GM04504 (cell line): ENCODE measurements at places on chromosomes 12 and 14.
A peak's percentile ranks its signal among the peaks of the same experiment; 100 is the strongest.

DNA sequence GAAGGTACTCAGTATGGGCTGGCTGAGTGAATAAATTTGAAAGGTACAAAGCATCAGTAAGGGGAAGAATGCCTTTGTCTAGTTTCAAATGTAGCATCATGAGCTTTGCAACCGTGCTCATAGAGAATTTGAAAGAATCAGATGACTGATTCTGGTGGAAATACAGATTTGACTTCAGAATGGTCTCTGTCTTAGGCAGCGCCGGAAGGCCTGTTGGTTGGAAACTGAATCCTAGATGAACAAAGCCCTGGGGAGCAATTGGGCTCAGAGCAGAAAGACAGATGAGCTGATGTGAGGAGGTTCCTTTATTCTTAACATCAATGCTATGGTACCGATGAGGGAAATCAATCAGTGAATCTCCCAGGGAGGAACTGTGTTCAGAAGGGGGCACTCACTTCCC lies 137.3 kb downstream of the SNAPC1 start:
- DNase-seq, result no peak

DNA sequence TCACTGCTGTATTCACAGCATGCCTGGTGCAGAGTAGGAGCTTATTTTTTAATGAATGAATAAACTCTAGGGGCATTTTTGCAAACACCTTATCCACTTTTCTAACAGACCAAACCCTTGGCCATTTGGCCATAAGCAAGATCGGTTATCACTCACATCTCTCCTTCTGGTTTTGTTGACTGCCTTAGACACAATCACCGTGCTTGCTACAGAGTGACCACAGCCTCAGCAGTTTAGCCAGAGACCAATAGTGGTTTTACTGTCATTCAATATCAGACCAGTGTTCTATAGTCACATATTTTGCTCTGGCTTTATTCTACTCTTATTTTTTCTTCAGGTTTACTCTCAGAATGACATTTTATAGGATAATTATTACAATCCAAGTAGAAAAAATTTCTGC lies 2.2 kb downstream of the KLRB1 start:
- no peak for DNase-seq

- no peak for DNase-seq
Measured at GRCh38 chr12:11568762-11569478, 80.6 kb upstream of the ETV6 start.

DNA sequence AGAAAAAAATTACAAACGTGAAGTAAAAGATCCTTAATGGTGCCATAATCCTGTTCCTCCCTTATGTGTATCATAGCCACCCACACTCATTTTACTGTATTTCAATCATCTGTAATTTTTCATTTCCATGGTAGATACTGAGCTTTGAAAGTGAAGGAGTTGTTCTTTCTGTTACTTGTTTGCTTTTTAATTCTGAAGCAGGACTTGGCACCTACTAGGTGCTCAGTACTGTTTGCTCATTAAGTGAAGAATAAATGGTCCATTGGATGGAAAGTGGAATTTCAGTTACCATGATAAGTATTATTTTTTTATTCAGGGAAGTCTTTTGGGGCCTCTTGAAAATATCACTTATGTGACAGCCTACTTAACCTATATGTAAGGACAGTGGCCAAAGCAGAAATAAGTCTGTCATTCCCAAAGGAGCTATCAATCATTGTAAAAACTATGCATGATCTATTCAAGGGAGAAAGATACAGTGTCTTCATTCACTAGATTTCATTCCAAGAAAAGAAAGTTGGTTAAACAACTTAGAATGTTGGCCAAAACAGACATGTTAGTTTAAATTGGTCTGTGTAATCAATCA lies 1244.4 kb upstream of the SEL1L start:
- DNase-seq, result no peak

DNA sequence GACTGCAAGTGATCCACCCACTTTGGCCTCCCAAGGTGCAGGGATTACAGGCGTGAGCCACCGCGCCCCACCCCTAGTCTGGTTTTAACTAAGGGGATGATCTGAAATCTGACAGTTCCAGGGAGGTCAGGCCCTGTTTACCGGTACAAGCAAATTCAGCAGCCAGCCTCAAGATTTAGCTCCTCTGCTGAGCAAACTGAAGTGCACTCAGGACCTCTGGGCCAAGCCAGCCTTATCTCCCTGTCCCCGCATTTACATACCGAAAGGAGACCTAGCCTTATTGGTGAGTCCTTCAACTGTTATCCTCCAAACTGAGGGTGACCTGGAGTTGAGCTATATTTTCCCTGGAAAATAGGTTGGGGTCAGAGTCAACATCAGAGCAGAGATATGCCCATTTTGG lies 835 bp upstream of the ABHD4 start:
- no peak for DNase-seq

GRCh38 chr12:1870086-1870485 lies 48.4 kb downstream of the CACNA2D4 start:
- DNase-seq, result no peak

GRCh38 chr12:7959701-7960121 lies 23.7 kb upstream of the SLC2A3 start:
- no peak for DNase-seq

GRCh38 chr12:66062290-66062625 lies 68.3 kb downstream of the LLPH start:
- no peak for DNase-seq

- DNase-seq, result no peak
Measured at GRCh38 chr12:74538491-74539258, 1.0 kb downstream of the ATXN7L3B start.

- no peak for DNase-seq
Measured at GRCh38 chr12:27162229-27162537, 79.8 kb upstream of the C12orf71 start.

DNA sequence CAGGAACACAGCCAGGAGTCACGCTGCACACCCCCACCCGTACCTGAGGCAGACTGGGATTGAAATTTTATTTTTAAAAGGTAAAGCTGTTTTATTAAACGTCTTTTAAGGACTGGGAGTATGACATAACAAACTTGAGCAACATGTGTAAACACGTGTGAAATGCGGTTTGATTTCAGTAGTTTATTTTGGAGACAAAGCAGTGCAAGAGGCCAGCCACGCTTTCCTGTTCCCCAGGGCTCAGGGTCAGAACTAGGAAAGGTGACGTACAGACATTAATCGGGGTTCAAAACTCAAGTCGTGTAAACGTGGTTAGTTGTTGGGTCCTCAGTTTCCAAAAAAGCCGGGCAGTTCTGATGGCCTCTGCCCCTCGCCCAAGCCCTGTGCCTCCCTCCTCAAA lies 16.7 kb downstream of the CHGA start:
- no peak for DNase-seq

DNA sequence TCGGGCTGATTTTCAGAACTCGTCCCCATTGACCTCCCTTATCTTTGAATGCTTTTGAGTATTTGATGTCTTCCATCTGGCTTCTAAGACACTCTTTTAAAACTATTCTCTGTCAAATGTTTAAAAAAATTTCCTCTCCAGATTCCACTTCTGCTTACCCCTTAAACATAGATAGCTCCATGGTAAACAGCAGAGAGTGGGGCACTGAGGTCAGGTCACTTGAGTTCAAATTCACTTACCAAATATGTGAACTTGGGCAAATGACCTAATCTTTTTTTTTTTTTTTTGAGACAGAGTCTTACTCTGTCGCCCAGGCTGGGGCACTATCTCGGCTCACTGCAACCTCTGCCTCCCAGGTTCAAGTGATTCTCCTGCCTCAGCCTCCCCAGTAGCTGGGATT lies 126.8 kb upstream of the CPSF6 start:
- DNase-seq, result no peak

- peak; percentile 87 for DNase-seq
Measured at GRCh38 chr12:95733141-95733825, 57.3 kb downstream of the NTN4 start.

- DNase-seq, result no peak
Measured at GRCh38 chr14:57657487-57657886, 163.8 kb upstream of the CCDC198 start.

GRCh38 chr12:71208053-71208685 lies 50.4 kb upstream of the TSPAN8 start:
- no peak for DNase-seq
